ENCODE measurements at places on chromosomes 2 and 18.

DNA sequence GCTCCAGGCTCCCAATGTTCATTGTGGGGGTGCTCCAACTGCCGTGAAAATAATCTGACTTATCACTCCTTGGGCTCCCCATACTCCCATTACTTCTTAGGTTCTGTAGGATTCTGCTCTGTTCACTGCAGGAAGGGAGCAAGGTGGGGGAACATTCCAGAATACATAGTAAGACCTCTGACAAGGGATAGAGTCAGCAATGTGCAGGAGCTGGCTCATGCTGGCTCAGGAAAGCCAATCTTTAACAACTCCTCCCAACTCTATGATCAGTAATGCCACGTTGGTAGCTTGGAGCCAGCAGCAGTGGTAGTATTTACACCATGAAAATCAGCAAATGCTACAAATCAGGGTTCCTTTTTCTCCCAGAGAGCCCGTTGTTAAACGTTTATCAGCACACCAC is 44.4 kb downstream of the FECH start:
- DNase-seq = no peak

DNA sequence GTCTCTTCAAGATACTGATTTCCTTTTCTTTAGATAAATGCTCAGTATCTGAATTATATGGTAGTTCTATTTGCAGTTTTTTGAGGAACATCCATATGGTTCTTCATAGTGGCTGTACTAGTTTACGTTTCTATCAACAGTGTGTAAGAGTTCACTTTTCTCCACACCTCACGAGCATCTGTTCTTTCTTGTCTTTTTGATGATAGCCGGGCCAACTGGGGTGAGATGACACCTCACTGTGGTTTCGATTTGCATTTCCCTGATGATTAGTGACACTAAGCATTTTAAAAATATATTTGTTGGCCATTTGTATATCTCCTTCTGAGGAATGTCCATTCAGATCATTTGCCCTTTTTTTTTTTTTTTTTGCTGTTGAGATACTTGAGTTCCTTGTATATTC is 458.8 kb downstream of the SETBP1 start:
- DNase-seq = no peak

DNA sequence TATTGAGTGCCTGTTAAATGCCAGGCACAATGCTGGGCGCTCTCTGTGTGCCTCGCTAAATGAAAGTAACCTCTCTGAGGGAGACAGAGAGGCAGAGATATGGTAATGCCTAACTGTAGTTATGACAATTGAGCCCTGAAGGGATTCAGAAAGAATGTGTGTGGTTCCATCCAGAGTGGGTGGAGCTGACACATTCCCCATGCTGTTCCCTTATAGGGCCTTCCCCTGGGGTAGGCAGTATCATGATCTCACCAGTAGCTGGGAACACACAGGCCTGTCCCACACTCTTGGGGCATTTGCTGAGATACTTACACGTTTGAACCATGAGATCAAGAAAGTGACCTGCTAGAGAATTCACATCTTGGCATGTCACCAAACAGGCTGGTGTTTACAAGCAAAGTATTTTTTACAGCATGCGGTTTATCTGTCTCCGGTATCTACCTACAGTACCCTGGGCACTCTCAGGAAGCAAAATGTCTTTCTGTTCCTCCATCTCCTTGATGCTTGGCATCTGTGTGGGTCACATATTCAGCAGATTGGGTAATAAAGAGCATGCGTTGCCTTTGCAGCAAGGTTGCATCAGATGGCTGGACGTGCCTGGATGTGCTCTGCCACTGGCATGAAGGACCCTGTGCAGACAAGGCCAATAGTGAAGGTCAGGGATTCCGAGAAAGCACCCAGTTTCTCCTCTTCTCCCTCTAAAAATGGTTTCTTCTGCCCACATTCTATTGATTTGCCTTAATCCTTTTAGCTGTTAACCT is 9.4 kb downstream of the CTIF start:
- no peak for DNase-seq

DNA sequence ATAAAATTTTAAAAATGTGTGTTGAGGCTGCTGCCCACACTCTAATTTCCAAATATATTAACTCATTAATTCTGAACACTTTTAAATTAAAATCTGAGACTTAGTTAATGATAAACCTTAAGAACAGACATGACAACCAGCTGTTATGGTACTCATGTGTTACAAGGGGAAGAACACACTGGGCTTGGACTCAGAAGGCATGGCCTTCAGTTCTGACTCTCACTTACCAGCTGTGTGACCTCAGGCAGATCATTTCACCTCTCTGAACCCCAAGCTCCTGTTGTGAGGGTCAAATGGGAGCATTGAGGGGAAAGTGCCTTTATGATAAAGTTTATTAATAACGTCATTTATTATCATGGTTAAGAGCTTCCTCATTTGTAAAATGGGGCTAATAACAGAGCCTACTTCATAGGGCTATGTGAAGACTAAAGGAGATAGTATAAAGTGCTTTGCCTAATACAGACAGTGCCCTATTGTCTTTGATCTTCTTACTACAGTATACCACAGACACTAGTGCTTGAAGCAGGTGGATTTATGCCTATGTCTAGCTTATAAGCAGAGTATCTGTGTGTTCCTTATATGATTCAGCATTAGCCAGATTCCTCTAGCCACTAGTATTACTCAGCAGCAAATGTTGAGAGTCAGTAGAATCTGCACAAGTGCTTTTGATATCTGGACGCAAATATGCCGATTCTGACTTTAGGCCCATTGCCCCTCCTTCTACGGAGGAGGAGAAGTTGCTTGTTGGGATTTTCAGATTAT is 99.6 kb downstream of the SGPP2 start:
- DNase-seq = no peak

GRCh38 chr2:181313845-181314244 is 143.3 kb upstream of the ITGA4 start:
- DNase-seq = no peak

DNA sequence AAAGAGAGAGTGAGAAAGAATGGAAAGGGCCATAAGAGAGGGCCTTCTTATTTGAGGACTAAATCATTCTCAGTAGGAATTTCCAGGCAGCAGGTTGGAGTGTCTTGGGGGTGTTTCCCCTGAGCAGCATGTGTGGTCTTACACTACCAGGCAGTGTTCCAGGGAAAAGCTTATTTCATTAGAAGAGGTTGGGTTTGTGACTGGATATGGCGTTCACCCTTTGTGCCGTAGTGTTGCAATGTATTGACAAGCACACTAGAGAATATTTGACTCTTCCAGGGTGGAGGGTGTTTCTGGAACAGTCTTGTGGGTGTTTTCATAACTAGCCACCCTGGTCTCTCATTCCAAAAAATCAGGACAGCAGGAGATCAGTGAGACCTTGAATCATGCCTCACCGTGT is 105.5 kb downstream of the NRP2 start:
- DNase-seq = no peak

DNA sequence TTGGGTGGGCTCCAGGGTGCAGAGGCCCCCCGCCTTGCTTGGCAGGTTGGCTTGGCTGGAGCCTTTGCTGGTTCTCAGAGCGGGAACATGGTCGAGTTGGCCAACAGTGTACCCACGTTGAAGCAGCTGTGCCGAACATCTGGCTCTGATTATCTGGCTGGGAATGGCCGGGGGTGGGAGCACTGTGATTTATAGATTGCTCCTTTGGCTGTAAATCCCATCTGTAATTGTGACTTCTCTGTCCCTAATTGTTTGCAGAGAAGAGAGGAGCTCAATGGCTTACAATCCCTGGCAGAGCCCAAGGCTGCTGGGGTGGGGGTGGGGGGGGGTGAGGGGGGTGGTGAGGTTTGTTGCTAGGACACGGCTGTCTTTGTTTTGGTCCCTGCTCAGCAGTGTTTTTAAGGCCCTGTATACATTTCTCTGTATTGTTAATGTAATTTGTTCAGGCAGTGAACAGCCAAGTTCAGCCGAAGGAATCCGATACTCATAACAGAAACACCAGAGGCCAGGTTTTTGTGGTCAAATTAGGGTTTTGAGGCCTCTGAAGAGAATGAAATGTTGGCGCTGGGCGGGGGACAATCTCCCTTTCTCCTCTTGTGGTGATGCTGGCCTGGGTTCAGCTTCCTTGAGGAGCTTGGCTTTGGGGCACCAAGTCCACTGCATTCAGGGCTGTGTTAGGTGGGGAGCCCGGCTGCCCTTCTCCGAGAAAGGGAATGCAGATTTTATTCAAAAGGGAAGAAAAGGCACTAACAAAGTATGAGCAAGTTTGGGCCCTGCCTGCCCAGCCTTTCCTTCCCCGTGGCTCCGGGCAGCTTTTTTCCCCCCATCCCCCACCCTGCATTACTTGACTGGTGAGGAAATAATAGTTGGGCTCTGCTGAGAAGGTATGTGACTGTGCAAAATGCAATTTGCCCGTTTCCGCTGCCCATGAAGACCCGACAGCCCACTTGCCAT is 82.5 kb downstream of the TCF7L1 start:
- peak; percentile 59 for DNase-seq

GRCh38 chr2:201983174-201983573 is 50.5 kb upstream of the FZD7 start:
- no peak for DNase-seq

GRCh38 chr2:163252199-163252598 is 413.6 kb upstream of the KCNH7 start:
- DNase-seq = no peak

- no peak for DNase-seq
Observed at GRCh38 chr18:48940854-48941611, 9.7 kb downstream of the SMAD7 start.

DNA sequence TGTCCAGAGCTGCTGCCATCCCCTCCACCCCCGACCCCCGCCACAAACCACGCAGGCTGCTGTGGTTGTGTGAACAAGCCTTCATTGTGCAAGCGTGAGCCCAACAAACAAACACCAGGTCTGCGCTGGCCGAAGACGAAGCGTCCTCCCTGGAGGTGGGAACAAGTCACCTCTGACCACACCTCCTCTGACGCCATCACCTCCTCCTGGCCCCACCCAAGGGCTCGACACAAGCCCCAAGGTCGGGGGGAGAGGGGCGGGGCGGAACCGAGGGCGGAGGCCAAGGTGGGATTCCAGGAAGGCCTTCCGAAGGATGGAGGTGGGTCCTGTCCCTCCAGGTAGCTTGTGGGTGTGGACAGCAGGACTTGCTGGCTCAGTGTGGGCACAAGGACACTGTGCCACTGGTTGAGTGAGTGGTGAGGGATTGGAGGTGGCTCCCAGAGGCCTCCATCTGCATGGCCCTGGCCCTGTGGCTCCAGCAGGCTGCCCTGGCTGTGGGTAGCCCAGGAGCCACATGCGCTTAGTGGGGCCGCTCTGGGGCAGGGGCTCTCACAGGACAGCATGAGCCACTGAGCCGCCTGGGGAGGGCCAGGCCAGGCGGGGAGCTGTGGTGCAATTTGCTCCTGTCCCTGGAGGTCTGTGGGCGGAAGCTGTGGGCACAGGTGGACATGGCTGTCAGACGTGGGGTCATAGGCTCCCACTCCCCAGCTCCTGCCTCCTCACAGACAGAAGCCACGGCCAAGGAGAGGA is 7.4 kb upstream of the GPR17 start:
- DNase-seq = no peak

DNA sequence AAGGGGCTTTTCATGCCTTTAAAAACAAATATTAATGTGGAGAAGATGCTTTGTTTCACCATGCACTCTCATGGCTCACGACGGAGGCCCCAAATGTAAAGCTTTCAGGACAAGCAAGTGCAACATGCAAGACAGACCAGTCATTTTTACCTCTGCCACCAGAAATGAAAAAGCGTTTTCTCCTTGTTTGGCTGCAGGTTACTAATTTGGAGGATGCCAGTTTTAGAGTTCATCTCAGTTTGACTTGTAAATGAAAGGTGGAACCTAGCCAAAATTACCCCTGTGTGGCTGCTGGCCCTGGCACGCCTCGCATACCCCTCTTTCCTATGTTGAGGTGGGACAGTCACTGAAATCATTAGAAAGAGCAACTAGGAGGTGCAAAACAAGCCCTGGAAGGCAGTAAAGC is 138.6 kb downstream of the BCL2 start:
- no peak for DNase-seq

- DNase-seq = no peak
Observed at GRCh38 chr2:19746137-19746600, 155.6 kb downstream of the TTC32 start.

- DNase-seq = no peak
Observed at GRCh38 chr2:127661072-127661649, 14.2 kb downstream of the LIMS2 start.

GRCh38 chr2:154771664-154772284 is 73.3 kb downstream of the KCNJ3 start:
- no peak for DNase-seq

DNA sequence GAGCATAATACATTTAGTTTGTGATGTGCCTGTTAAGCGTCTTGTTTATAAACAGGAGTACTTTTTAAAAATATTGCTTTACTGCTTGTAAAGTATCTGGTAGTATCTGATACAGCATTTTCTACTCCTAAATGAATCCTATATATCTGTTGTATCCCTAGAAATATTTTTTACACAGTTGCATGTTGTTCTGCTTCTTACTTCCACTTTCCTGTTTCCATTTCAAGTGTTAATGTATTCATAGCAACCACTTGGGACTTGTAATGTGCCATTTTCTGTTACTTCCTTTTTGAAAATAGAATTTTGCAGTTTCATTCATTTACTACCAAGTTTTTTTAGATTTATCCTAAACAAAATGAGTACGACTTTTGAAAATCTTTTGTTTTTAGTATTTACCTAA is 24.9 kb downstream of the CCNT2 start:
- DNase-seq = no peak

DNA sequence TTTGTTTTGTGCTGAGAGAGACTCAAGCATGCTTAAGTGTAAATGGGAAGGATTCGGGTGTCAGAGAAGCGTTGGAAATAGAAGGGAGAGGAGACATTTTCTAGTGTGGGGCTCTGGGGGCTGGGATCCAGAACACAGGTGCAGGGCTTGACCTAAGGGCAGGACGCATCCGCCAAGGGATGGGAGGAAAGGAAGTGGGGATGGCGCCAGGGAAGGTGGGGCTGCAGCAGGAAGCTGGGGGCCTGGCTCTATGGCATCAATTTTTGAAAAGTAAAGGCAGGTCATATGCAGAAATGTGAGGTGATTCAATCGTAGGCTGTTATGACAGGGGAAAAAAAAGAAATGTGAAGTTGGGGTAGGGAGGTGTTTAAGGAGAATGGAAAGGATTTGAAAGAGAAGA is 143.2 kb upstream of the SERTAD2 start:
- no peak for DNase-seq

DNA sequence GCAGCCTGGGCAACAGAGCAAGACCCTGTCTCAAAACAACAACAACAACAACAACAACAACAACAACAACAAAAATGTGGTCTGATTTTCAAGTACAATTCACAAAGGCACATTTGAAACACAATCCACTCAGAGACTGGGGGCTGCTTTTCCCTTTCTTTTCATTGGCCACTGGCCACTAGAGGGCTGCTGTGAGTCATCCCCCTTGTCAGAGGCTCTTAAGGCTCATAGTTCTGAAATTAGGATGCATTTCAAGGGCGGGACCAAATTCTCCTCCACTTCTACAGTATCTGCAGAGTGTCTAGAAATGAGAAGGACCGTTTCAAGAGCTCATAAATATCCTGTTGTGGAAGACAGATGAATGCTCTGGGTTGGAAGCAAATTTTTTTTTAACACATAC is 285.4 kb downstream of the NRXN1 start:
- no peak for DNase-seq

DNA sequence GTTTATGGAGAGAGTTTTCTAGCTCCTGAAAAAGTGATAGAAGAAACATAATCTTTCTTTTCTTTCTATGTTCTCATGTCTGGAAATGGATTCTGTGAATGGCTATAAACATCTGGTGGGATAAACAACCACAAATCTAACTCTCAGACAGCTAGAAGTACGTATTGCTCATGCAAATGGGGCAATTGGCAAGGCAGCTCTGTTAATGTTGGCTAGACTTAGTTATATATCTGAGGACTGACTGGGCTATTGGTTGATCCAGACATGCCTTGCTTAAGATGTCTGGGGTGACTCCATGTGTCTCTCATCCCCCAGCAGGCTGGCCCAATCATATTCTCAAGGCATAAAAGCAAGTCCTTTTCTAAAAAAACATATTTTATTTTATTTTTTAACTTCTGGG is 939.2 kb upstream of the NRXN1 start:
- DNase-seq = no peak
